Epithelial cell of prostate (primary cell): ENCODE measurements at places on chromosomes 3 and 15.

GRCh38 chr3:109973733-109974132, 636.4 kb upstream of the DPPA4 start:
- no peak for DNase-seq

DNA sequence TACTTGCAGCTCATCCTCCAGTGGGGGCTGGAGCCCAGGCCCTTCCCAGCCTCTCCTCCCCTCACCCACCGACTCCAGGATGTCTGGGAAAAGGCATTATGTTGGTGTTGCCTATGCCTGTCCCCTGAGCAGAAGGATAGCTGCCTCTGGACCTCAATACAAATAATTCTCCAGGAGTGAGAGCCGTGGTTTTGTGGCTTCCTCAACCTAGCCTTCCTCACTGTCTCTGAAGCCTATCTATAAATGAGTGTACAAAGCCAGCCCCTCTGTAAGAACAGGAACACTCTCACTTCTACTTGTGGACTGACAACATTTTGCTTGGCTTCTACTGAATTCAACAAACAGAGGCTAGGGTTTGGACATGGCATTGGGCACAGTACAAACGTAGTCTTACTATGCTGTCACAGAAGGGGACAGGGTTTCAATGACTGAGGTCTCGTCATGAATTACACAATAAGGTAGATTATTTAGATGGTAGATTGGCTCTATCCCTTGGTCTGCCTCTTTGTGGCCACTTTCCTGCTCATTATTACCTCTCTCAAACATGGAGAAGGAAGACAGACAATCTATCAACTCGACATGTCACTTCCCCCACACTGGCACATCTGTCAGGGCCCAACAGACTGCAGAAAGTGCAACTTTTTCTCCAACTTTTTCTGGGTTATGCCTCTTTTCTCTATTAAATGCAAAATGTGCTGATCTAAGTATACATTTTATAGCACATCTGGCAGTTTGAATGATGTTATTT, 82.8 kb upstream of the MEX3B start:
- no peak for DNase-seq

- DNase-seq: no peak
Measured at GRCh38 chr3:43691120-43691995, 620 bp downstream of the ABHD5 start.

- DNase-seq: no peak
Measured at GRCh38 chr15:90463381-90463780, 66.3 kb upstream of the CRTC3 start.

DNA sequence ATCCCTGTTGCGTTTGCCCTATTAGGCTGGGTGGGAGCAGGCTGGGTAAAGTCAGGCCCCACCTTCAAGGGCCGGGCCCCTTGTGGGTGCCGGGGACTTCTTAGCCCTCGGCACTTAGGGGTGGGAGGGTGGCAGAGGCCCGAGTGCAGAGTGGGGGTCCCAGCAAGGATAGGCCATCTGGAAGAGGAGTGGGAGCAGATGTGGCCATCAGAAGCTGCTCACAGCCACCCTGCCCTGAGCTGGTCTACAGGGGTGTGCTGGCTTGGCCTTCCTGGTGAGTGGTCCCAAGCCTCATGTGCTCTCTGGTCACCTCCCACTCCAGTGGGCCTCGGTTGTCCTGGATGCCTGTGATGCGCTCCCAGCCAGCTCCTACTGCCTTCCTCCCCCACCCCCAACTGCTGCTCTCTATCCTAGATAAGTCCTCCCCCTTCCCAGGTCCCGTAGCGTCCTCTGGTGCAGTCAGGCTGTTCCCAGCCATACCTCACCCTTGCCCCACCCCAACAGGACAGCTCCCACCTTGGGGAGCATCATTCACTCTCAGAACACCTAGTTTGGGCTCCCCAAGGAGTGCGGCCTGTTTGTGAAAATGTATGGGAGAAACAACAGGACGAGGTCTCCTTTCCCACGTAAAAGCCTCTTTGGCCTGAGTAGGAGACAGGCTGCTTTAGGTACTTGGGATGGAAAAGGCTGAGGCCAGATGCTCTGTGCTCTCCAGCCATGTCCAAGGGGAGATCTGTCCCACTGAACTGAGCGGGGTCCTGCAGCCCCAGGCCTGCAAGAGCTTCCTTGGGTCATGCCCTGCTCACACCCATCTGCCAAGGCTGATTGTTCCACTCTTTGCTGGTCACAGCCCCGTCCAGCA, 24.9 kb upstream of the PLXNA1 start:
- no peak for DNase-seq

GRCh38 chr15:75531041-75531450, 48.1 kb downstream of the PTPN9 start:
- DNase-seq: no peak

GRCh38 chr15:23482228-23482627, 35.2 kb upstream of the GOLGA6L2 start:
- DNase-seq: no peak

- peak; percentile 60 for DNase-seq
Measured at GRCh38 chr15:42152196-42152920, 4.1 kb downstream of the PLA2G4F start.

GRCh38 chr15:60344461-60344860, 53.3 kb downstream of the ANXA2 start:
- no peak for DNase-seq

- no peak for DNase-seq
Measured at GRCh38 chr3:191563722-191564121, 102.8 kb downstream of the PYDC2 start.

DNA sequence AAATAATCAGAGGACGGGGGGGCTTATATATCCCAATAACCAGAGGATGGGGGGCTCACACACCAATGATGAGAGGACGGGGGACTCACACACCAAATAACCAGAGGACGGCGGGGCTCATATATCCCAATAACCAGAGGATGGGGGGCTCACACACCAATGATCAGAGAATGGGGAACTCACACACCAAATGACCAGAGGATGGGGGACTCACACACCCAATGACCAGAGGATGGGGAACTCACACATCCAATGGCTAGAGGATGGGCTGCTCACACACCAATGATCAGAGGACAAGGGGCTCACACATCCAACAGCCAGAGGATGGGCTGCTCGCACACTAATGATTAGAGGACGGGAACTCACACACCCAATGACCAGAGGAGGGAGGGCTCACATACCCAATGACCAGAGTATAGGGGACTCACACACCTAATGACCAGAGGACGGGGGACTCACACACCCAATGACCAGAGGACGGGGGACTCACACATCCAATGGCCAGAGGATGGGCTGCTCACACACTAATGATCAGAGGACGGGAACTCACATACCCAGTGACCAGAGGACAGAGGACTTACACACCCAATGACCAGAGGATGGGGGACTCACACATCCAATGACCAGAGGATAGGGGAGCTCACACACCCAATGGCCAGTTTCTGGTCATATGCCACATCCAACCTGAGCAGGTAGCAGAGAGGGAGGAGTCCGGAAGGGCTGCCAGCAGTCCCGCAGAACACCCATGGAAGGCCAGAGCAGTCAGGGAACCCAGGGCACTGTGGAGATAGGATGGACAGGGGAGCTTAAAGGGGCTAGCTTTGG, 10.6 kb downstream of the RAB6B start:
- DNase-seq: no peak

- no peak for DNase-seq
Measured at GRCh38 chr15:29142129-29142747, 127.4 kb downstream of the NSMCE3 start.

DNA sequence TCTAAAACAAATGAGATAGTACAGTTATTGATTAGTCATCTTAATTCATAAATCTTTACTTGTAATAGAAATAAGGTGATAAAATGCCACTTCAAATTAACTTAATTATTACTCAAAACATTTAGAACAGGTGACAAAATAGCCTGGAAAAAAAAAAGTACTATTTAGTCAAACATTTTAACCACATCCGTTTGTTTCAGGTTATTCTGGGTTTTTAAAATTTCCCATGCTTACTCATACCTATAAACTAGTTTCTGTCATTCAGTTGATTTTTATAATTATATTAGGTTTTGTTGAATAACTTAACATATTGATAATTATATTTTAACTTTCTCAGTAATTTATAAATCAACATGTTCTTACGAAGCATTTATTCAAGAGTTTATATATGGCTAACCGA, 483.0 kb downstream of the ROBO1 start:
- DNase-seq: no peak

GRCh38 chr15:41620536-41621199, 39.5 kb upstream of the MGA start:
- DNase-seq: no peak

GRCh38 chr3:147424581-147425387, 15.6 kb downstream of the ZIC1 start:
- DNase-seq: no peak

DNA sequence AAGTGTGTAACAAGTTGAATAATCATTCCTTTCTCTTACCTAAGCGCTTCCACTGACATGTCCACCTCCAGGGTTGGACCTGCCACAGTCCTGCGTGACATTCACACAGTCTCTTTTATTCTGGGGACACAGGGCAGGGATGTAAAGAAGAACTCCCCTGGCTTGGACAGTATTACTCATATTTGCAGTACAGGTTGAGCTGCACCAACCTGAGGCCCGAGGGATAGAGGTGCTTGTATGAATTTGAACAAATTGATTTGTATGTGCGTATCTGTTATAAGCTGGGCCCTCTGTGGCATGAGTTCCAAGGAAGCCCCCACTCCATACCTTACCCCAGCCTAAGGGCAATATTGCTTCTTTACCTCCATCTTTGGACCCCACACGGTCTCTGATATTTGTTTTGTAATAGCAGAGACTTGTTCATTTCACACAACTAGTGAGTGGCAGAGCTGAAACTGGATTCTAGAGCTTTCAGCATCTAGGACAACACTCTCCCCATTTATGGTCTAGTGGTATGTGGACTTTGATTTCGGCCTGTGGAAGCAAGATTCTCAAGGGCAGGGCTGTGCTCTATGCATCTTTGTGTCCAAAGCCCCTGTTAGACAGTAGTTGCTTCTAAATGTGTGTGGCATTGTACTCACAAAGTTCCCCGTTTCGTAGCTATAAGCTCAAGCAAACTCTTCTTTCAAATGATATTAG, 39.2 kb downstream of the FAH start:
- no peak for DNase-seq

- DNase-seq: no peak
Measured at GRCh38 chr15:69391046-69391757, 22.9 kb upstream of the KIF23 start.

DNA sequence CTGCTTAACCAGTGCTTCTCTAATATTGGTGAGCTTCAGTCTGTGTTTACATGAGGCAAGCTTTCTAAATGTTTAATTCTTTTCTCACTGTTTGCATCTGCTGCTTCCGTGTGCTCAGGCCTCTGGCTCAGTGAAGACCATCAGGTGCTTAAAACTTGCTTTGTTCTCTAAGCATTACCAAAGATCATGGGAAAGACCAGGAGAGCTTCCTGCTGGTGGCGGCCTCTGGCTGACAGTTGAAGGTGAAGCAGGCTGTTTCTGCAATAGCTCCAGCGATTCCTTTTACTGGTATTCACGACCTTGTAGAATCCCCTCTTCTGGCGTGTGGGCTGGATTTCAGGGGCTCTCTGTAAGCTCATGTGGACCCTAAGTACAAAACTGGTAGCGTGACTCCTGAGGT, 45.1 kb downstream of the EDEM1 start:
- DNase-seq: no peak

DNA sequence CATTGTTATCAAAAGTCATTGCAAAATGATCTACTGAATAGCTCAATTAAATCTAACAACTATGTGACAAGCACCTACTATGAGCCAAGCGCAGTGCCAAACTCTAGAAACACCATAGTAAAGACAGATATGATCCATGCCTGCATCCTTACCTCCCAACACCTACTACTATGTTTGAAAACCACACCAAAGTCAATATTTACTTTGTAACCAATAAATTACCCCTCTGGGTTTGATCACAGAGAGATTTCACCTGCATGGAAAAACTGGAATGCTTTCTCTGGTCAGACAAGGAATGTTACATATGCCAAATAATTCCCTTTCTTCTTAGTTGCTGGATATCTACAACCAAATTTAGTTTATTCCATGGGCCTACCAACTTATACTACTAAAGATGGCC, 422.2 kb downstream of the FHIT start:
- no peak for DNase-seq

GRCh38 chr3:98259707-98260106, 4.3 kb upstream of the OR5H6 start:
- DNase-seq: no peak

- no peak for DNase-seq
Measured at GRCh38 chr15:81024265-81024872, 23.6 kb downstream of the TLNRD1 start.

DNA sequence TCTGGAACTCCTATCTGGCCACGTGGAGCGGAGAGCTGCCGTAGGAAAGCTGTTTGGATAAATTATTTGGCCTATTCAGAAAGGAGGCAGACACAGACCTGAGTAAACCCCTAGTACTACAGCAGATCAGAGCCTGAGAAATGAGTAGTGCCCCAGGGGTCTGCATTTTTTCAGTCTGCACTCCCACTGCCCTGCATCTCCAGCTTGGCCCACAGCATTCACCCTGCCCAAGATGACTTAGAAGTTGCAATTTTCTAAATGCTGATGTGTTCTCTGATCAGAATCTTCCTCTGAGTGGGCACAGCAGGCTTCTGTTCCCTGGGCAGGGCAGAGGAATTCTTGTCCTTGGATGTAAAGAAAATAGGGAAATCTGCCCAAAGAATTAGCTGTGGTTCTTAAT, 55.1 kb upstream of the PIK3CB start:
- no peak for DNase-seq

- DNase-seq: no peak
Measured at GRCh38 chr15:72009222-72009621, 108.7 kb downstream of the MYO9A start.

DNA sequence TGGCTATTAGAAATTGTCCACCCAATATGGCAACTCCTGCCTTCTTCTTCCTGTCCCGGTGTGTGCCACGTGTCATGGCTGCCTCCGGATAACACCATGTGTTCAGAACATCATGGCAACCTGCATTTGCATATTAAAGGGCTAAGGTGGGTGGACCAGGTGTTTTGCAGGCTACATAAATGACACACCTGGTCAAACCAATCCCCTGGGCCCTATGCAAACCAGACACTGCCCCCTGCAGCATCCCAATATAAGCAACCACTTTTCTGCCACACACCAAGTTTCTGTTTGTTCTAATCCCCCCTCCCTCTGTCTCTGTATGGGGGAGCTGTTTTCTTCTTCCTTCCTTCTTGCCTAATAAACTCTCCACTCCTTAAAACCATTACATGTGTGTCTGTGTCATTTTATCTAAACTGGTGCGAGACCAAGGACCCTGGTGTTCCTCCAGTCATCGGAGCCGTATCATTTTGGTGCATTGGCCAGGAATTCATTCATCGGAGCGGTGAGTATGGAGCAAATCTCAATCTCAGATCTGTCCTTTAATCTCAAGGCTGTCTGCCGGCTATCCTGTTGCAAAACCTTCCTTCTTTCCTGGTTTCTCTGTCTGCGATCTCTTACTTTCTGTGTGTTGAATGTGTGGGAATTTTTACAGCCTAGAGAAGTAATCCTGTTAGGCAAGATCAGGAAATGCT, 44.5 kb downstream of the NCEH1 start:
- no peak for DNase-seq

DNA sequence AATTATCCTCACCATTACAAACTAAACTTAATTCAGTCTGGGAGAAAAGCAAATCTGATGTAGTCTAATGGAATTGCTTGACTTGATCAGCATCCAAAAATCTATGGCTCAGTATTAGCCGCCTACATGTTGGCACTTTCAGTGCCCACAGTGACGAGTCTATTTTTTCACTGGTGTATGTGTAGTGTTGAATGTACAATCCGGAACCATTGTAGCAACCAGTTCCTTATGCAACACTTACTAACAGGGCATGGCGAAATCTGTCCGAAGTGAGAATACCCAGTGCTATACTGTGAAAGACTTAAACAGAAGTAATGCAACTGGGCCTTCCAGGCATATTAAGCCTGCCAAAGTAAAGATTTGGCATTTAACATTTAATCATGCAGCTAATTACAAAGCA, 18.6 kb downstream of the LRRN1 start:
- no peak for DNase-seq
